Natural killer cell treated with Interleukin-12 subunit alpha and Interleukin-12 subunit beta and Interleukin-15 and Interleukin-18, amount 100 ng/mL, for 72 hours (primary cell): ENCODE measurements at places on chromosomes 4 and X.

DNA sequence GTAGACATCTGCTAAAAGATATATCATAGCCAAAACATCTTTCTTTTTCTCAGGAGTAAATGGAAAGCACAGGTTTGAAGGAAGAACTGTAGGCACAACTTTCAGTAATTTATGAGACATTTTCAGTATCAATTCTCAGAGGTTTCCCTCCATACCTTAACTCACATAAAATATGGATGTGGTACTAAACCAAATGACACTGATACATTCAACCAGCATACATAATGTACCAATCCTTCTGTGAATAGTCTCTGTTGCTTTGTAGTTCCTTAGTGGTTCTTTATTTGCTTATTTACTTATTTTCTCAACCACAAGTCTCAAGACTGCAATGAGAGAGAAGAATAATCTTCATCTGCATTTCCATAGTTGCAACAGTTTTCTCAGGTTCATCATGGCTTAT lies 96.1 kb downstream of the ARHGAP24 start:
- H3K27ac ChIP-seq, result no peak overlapping the region
- DNase-seq, result no peak
- H3K36me3 ChIP-seq, result no peaks in the 10 kb centered on the region
- H3K4me3 ChIP-seq, result no peak overlapping the region
- H3K4me1 ChIP-seq, result no peaks in the 10 kb centered on the region
- no peaks in the 10 kb centered on the region for H3K27me3 ChIP-seq

GRCh38 chrX:71627588-71628404 lies 9.5 kb upstream of the CXCR3 start:
- peak overlapping the region; percentile 27 for H3K27ac ChIP-seq
- H3K4me3 ChIP-seq, result no peak overlapping the region
- no peaks in the 10 kb centered on the region for H3K27me3 ChIP-seq
- H3K36me3 ChIP-seq, result no peaks in the 10 kb centered on the region

GRCh38 chrX:150051096-150051495 lies 112.8 kb upstream of the EOLA2 start:
- no peaks in the 10 kb centered on the region for H3K36me3 ChIP-seq
- no peak overlapping the region for H3K27ac ChIP-seq
- H3K4me1 ChIP-seq, result no peaks in the 10 kb centered on the region
- peaks cover 11% of the 10 kb centered on the region for H3K27me3 ChIP-seq
- H3K4me3 ChIP-seq, result no peak overlapping the region

- DNase-seq, result no peak
- no peaks in the 10 kb centered on the region for H3K27me3 ChIP-seq
- no peak overlapping the region for H3K27ac ChIP-seq
- no peaks in the 10 kb centered on the region for H3K36me3 ChIP-seq
- no peaks in the 10 kb centered on the region for H3K4me1 ChIP-seq
Observed at GRCh38 chr4:123106747-123107146, 184.3 kb upstream of the NUDT6 start.

DNA sequence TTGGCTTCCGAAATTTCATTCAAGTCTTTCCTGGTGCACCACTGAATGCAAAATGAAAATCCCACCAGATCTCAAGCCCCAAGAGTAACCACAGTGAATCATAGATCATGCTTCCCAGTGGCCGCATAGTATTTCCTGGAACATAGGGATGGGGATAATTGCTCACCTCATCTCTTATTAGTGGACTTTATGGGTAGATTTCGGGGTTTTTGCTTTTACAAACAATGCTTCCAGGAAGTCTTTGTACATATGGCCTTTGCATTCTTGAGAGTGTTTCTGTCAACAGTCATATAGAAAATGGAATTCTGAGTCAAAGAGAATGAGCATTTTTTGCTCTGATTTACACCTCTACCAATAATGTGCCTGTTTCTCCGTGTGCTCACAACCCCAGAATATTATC lies 53.4 kb downstream of the PPEF2 start:
- peaks cover 24% of the 10 kb centered on the region for H3K27me3 ChIP-seq
- H3K4me1 ChIP-seq, result peaks cover 5% of the 10 kb centered on the region
- H3K27ac ChIP-seq, result no peak overlapping the region
- no peaks in the 10 kb centered on the region for H3K36me3 ChIP-seq
- no peak for DNase-seq
- H3K4me3 ChIP-seq, result peak overlapping the region; percentile 56

- no peak overlapping the region for H3K4me3 ChIP-seq
- DNase-seq, result no peak
- peaks cover 10% of the 10 kb centered on the region for H3K4me1 ChIP-seq
- no peaks in the 10 kb centered on the region for H3K36me3 ChIP-seq
- no peaks in the 10 kb centered on the region for H3K27me3 ChIP-seq
- H3K27ac ChIP-seq, result no peak overlapping the region
Observed at GRCh38 chr4:99826016-99826415, 9.4 kb downstream of the DAPP1 start.

DNA sequence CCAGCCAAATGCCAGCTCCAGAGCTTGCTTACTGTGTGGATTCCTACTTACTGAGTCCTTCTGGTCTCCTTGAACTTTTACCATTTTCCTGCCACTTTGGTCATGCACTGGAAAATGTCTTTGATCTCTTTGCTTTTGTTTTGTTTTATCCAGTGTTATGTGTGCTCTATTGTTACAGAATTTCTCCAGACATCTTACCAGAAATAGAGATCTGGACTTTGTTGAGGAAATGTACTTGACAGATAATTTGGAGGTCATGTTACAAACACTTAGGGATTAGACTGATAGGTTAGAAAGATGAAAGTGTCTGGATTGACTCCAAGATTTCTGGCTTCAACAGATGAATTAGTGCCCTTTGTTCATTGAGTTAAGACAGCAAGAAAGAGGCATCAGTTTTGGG lies 5.7 kb upstream of the ZNF330 start:
- H3K4me3 ChIP-seq, result no peak overlapping the region
- no peaks in the 10 kb centered on the region for H3K36me3 ChIP-seq
- no peak for DNase-seq
- no peak overlapping the region for H3K27ac ChIP-seq

DNA sequence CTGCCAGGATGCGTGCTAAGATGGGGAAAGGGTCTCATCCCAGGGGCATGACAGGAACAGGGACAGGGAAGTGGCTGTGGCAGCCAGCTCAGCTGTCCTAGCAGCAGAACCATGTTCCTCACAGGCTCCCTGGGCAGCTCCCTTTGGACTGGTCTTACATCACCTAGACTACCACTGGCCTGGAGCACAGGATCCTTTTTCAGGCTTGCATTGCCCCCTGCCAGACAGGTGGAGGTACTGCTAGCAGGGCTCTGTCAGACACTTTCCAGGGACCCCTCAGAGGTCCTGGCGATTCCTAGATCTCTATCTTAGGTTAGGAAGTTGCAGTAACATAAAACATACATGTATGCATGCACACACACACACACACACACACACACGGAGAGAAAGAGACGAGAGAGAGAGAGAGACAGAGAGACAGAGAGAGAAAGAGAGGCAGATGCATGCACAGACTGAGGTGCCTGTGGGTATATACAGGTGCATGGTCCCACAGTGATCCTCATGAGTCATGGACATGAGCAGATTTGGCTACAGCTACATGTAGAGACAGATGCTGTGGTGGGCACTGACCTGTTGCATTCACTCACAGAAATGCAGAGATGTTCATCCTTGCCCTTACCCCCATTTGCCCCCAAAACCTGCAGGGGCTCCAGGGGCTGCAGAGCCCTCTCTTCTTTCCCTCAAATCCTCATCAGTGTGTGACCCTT lies 63.6 kb downstream of the STARD8 start:
- H3K4me1 ChIP-seq, result no peaks in the 10 kb centered on the region
- DNase-seq, result no peak
- H3K4me3 ChIP-seq, result no peak overlapping the region
- no peaks in the 10 kb centered on the region for H3K36me3 ChIP-seq
- H3K27me3 ChIP-seq, result no peaks in the 10 kb centered on the region
- H3K27ac ChIP-seq, result no peak overlapping the region

DNA sequence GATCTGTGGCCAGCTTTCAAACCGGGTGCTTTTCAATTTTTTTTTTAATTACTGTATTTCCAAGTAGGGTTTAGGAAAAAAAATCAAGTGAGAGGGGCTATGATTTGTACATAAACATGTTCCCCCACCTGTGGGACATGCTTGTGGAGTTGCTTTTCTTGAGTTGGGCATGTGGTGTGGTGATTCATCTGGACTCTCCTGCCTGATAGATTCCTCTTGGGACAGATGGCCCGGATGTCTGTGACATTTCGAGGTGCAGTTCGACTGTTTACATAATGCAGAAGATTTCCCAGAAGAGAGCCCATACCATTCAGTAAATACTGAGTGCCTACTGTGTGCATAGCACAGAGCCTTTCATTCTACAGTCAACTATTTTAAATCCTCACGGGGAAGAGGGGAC lies 49.9 kb downstream of the DOCK11 start:
- H3K36me3 ChIP-seq, result no peaks in the 10 kb centered on the region
- no peak overlapping the region for H3K27ac ChIP-seq
- H3K4me3 ChIP-seq, result no peak overlapping the region
- peaks cover 7% of the 10 kb centered on the region for H3K4me1 ChIP-seq
- no peak for DNase-seq

- no peaks in the 10 kb centered on the region for H3K4me1 ChIP-seq
- H3K4me3 ChIP-seq, result no peak overlapping the region
- no peak overlapping the region for H3K27ac ChIP-seq
Observed at GRCh38 chr4:13511101-13511500, 27.0 kb upstream of the RAB28 start.

DNA sequence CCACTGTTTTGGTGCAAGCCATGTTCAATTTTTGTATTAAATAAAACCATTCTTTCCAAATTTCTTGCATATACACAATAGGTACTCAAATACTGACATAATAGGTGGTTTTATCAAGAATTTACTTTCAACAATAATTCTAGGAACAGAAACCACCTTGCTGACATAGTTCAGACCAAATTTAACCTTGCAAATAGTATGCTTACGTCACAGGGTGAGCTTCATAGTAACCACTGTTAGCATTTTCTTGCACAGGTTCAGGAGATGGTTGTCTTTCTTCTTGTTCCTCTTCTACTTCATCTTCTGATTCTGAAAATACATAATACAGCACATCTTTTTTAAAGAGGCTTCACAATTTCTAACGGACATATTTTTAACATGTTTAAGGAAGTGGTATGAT lies 17.6 kb downstream of the G3BP2 start:
- H3K4me3 ChIP-seq, result no peak overlapping the region
- peak overlapping the region; percentile 67 for H3K27ac ChIP-seq
- no peak for DNase-seq
- no peaks in the 10 kb centered on the region for H3K27me3 ChIP-seq

DNA sequence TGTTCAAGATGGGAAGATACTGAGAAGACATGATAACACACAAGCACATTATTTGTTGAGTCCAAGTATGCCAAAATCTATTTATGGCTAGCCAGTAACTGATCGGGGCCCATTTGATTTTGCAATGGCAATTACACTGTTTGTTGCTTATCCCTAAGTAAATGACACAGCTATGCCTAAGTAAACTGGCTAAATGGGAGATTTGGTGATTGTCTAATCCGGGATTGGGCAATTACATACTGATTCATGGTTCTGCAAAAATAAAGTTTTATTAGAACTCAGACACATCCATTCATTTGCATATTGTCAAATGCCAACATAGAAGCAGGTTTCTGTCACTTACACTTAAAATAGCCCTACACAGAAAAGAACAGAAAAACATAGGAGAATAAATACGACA lies 140.2 kb upstream of the TBL1X start:
- no peak for DNase-seq
- H3K36me3 ChIP-seq, result no peaks in the 10 kb centered on the region
- no peak overlapping the region for H3K27ac ChIP-seq
- peaks cover 16% of the 10 kb centered on the region for H3K4me1 ChIP-seq

GRCh38 chr4:162683659-162684370 lies 482.9 kb downstream of the NAF1 start:
- no peaks in the 10 kb centered on the region for H3K4me1 ChIP-seq
- no peak for DNase-seq
- H3K4me3 ChIP-seq, result no peak overlapping the region
- H3K36me3 ChIP-seq, result no peaks in the 10 kb centered on the region
- no peak overlapping the region for H3K27ac ChIP-seq

- no peaks in the 10 kb centered on the region for H3K4me1 ChIP-seq
- DNase-seq, result no peak
- no peak overlapping the region for H3K4me3 ChIP-seq
Observed at GRCh38 chr4:156223985-156224384, 270.3 kb upstream of the CTSO start.

DNA sequence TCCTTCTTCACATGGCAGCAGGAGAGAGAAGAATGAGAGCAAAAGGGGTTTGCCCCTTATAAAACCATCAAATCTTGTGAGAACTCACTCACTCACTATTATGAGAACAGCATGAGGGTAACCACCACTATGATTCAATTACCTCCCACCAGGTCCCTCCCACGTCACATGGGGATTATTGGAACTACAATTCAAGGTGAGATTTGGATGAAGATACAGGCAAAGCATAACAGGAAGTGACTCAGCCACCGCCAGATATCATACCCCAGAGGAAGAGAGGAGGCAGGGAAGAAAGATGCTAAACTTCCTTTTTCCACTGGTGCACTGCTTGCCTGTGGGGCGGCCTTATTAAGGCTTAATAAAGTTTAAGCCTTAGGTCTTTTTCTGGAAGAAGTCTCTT lies 766.1 kb downstream of the KCTD8 start:
- no peaks in the 10 kb centered on the region for H3K36me3 ChIP-seq
- H3K27ac ChIP-seq, result no peak overlapping the region
- no peak for DNase-seq
- no peaks in the 10 kb centered on the region for H3K27me3 ChIP-seq

GRCh38 chr4:10526429-10527222 lies 69.4 kb upstream of the ZNF518B start:
- H3K4me3 ChIP-seq, result no peak overlapping the region
- DNase-seq, result no peak

DNA sequence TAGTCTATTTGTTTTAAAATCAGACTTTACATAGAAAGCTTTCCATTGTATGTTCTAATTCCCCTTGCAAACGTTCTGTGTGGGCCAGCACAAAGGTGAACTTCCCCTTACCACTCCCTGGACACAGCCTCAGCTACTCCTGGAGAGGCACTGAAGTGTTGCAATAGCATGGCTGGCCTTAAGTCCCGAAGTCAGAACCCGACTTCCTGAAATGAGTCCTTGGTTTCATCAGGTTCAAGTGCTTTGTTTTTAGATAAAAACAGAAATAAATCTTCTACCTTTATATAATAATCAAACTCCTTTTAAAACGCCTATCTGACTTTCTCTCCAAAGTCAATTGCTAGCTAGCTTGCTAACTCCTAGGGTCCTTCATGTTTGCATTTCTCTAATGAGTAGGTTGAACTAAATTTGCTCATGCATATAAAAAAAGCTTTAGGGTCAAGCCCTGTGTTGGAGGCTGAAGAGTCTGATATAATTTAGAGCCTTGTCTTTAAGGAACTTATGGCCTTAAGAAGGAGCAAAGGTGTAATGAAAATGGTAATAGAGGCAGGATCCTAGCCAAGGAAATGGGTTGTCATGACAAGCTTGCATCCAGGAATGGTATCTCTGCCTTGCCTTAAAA lies 9.0 kb downstream of the BMP3 start:
- H3K27ac ChIP-seq, result no peak overlapping the region
- H3K36me3 ChIP-seq, result no peaks in the 10 kb centered on the region
- H3K4me3 ChIP-seq, result no peak overlapping the region
- no peak for DNase-seq

DNA sequence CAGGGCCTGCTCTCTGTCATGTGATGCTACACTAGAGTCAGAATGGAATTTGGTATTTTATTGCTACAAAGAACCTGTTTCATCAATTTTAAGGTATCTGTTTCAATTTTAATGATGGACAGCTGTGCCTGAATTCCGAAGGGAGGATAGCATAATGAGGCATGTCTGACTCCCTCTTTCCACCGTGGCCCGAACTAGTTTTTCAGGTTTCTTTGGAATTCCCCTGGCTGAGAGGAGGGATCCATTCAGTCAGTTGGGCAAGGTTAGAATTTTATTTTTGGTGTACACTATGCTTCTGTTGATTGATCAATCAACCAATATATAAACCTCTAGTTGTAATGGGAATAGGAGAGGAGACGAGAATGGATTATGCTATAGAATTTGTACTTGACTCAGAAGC lies 761.8 kb downstream of the FAM133A start:
- no peak overlapping the region for H3K4me3 ChIP-seq
- H3K36me3 ChIP-seq, result no peaks in the 10 kb centered on the region
- no peaks in the 10 kb centered on the region for H3K4me1 ChIP-seq
